Activated gamma-delta T cell treated with anti-CD3 and anti-CD28 coated beads, Interleukin-2, amount 50 U/mL, for 16 hours (primary cell): ENCODE measurements at places on chromosomes 1 and 21.

DNA sequence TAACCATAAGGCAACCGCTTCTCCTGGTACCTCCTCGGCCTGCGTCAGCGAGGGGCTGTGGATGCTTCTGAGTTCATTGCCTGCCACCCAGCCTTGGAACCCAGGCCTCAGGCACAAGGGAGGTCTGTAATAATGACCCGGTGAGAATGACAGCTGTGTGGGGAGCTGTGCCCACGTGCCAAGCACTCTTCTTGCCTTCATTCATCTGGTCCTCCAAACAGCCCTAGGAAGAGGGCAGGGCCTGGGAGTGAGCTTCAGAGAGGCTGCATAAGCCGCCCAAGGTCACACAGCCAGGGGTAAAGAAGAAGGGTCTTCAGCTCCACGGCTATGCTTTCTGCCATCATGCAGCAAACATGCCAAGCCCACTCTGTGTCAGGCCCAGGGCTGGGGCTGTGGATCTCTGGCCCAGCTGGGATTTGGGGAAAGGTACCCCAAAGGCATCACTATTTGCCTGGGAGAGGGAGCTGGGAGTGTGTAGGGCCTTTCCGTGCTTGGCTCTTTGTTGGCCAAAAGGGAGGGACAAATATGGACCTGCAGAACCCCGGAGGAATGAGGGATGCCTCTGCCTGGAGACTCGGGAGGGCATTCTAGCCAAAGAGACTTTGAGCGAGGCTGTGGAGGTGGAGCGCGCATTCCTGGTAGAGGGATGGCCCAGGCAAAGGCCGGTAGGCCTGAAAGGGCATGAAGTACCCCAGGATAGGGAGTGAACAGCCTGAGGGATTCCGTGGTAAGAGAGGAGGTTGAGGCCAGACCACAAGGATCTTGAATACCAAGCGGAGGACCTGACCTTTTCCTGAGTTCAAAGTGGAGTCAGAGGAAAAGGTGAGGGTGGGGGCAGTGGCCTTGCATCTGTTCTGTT lies 10.1 kb upstream of the EDN2 start:
- no peak for DNase-seq

DNA sequence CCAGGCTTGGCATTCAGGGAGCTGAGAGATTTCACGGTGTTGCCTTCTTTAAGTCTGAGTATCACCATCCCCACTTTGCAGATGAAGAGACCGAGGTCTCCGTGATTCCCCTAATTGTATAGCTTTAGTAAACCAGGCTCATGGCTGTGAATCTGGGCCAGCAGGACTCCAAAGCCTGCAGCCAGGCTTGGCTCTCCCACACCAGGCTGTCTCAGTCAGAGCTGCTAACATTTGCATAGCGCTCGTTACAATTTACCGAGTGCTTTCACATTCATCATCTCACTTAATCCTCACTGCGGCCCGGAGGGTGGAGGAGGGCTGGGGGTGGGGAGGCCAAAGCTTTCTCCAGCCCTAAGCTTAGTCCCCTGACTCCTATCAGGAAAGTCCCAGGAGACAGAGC lies 11.7 kb downstream of the C1orf94 start:
- no peak for DNase-seq

DNA sequence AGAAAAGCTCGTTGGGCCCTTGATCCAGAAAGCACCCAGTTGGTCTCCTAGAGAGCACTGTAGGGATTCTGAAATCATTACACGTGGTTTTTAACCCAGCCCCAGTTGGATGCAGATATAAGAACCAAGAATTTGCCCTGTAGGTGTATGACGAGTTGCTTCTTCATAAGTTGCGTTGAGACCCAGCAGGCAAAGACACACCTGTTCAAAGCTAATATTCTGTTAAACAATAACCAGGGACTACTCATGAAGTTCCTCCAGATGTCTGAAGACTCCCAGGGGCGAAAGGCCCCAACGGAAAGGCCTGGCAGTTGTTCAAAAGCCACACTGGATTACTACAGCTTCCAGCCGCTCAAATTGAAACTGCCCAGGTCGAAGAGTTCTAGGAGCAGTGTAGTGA lies 88.6 kb upstream of the HNRNPU start:
- no peak for DNase-seq

GRCh38 chr1:155636397-155637153 lies 26.6 kb downstream of the MSTO1 start:
- no peak for DNase-seq

DNA sequence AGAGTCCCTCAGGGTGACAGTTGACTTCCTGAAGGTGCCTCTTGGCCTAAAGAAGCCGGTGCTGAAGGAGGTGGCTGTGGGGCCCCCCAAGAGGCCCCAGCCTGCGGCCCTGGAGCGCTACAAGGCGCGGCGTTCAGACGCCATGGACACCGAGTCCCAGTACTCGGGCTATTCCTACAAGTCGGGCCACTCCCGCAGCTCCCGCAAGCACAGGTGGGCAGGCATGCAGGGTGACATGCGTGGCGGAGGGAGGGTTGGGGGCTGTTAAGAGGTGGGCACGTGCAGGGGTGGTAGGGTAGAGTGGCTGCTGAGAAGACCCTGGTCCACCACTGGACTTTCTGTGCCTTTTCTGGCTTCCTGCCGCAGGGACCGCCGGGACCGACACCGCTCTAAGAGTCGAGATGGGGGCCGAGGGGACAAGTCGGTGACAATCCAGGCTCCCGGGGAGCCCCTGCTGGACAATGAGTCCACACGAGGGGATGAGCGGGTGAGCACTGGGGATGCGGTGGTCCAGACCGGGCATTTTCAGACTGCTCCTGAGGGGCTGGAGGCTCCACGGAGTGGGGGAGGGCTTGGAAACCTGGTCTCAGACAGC lies 15.4 kb downstream of the VANGL2 start:
- no peak for DNase-seq

GRCh38 chr1:173020138-173020750 lies 30.5 kb downstream of the TNFSF18 start:
- DNase-seq, result no peak

- no peak for DNase-seq
These were observed 69.6 kb upstream of the BARHL2 start for GRCh38 chr1:90786709-90787108.

DNA sequence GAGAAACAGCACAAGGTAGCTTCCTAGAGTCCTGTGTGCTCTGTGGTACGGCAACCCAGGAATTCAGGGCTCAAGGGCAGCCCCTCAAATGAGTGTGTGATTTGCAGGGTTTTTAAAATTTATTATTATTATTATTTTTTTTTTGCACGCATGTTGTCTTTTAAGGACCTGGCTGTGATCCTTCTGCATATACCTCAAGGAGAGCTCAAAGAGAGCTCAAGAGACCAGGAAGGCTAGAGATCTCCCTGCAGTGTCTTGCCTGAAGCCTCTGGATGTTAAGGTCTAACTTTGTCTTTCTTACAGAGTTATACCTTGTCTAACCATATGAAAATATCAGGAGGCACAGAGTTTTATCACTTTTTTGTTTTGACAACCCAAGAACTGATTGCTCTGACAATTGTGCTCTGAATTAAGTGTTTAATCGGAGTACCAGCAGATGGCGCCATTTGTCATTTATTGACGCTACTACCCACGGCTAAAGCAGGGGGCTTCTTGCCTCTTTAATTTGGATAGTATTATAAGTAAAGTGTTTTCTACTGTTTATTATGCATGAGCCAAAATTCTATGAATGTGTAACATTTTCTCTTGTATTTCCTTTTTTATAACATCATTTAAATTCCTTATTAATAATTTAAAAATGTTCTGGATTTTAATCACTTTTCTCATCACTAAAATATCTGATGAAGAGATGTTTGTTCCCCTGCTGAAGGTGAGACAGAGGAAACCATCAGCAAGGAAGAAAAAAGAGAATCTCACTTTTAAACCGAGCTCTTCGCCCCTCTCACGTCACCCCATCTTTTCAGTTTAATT lies 35.8 kb upstream of the LMO4 start:
- DNase-seq, result peak; percentile 51

GRCh38 chr21:29164323-29164942 lies 34.0 kb downstream of the MAP3K7CL start:
- no peak for DNase-seq

- DNase-seq, result no peak
These were observed 10.1 kb downstream of the GPATCH2 start for GRCh38 chr1:217620814-217621213.

GRCh38 chr1:61056573-61057439 lies 25.6 kb upstream of the NFIA start:
- no peak for DNase-seq

GRCh38 chr1:248793592-248793991 lies 32.1 kb downstream of the SH3BP5L start:
- DNase-seq, result no peak

- DNase-seq, result no peak
These were observed 8.9 kb downstream of the SIPA1L2 start for GRCh38 chr1:232621050-232621449.

DNA sequence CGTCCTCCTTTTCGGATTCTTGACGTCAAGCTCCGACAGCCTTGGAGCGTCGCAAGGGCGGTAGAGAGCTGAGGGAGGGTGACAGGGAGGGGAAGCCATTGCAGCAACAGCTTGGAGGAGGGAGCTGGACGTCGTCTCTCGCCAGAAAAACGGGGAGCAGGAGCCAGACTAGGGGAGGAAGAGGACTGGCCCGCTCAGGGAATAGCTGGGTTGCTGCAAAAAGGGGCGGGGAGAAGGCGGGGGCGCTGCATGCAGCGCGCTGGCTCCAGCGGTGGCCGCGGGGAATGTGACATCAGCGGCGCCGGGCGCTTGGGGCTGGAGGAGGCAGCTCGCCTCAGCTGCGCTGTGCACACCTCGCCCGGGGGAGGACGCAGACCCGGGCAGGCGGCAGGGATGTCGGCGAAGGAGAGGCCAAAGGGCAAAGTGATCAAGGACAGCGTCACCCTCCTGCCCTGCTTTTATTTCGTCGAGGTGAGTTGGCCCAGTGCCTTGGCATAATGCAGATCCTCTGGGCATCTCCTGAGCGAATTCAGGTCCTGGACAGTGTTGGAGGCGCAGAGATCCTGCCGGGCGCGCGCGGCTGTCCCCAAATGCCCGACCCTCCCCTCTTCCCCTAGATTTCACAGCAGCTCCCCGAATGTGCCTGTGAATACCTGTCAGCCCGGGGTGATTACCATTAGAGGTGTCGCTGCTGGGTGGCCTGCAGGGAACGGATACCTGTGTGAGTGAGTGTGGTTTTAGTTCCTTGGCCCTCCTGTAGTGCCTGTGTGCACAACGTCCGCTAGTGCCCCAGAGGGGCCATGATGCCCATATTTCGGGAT lies at the start of gene PLPPR4:
Gene PLPPR4 (plus strand): TSS at position 292 of the 821 bp plus-strand sequence. CDS start 102 bp downstream, at position 394.
- no peak for DNase-seq
